ENCODE measurements at places on chromosomes 7 and 10. TPM values are rescaled to one million over a fixed set of nuclear protein-coding genes. Genes with fewer than 3 reads are reported as not detected.

DNA sequence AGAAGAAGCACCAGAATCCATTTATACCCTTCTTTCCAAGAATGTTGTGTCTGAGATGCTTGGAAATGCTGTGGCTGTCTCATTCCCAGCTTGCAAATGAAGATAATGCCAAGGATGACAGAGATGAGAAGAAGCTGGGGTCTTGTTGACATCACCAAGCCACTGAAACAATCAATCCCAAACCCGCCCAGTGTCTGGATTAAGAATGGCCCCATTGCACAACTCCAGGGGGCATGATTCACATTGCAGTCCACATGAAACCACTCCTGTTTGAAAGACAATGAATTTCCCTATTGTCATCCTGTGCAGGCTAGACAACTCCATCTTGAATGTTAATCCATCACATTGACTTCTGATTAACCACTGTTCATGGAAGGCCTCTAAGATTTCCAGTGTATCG is 28.6 kb downstream of the SORBS1 start:
- H3K4me3 ChIP-seq: no peak overlapping the region
- H3K4me1 ChIP-seq: peaks cover 17% of the 10 kb centered on the region
- DNase-seq: no peak
- H3K27me3 ChIP-seq: no peaks in the 10 kb centered on the region
- H3K36me3 ChIP-seq: no peaks in the 10 kb centered on the region

GRCh38 chr10:52621635-52622079 is 150.9 kb downstream of the MBL2 start:
- H3K36me3 ChIP-seq: no peaks in the 10 kb centered on the region
- H3K4me1 ChIP-seq: no peaks in the 10 kb centered on the region
- no peak for DNase-seq
- H3K4me3 ChIP-seq: no peak overlapping the region
- H3K27ac ChIP-seq: no peak overlapping the region

DNA sequence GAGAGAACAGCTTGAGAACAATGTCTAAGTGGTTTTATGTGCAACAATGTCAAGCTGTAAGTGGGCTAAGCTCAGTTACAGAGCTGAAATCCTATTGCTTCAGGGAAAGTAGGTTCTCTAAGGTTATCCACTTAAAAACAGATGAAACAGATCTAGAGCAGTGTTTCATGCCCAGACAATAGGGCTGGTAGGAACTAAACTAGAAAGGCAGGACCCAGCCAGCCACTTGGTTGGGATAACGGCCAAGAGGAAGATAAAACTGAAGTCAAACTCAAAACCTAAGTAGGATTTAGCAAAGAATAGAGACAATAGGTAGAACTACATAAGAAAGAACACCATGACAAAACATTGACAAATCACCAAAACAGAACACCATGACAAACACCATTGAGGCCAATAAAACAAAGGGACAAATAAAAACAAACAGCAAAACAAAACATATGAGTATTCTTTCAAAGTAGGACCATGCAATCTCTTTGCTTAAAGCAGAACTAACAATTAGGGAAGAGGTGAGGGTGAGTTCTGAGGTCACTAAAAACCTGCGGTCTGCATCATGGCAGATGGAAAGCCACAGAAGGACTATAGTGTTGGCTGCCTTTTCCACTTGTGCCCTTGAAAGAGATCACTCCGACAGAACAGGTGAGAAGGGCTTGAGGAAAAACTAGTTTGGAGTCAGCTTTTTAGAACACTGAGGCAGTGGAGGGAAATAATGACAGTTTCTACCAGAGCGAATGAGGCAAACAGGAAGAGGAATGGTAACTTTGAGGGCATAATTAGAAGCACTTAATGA is 81.0 kb downstream of the HGF start:
- no peaks in the 10 kb centered on the region for H3K27me3 ChIP-seq
- no peaks in the 10 kb centered on the region for H3K4me1 ChIP-seq
- H3K36me3 ChIP-seq: no peaks in the 10 kb centered on the region
- H3K27ac ChIP-seq: no peak overlapping the region
- no peak for DNase-seq

- no peak overlapping the region for H3K27ac ChIP-seq
- no peaks in the 10 kb centered on the region for H3K27me3 ChIP-seq
- no peaks in the 10 kb centered on the region for H3K4me1 ChIP-seq
- no peaks in the 10 kb centered on the region for H3K36me3 ChIP-seq
- H3K4me3 ChIP-seq: no peak overlapping the region
- DNase-seq: no peak
These were observed 115.7 kb upstream of the KMT2C start for GRCh38 chr7:152551304-152552036.

GRCh38 chr7:130144312-130145171 is 60.7 kb downstream of the TMEM209 start:
- peaks cover 51% of the 10 kb centered on the region for H3K4me1 ChIP-seq
- H3K27me3 ChIP-seq: no peaks in the 10 kb centered on the region
- peak overlapping the region; percentile 73 for H3K27ac ChIP-seq
- peak; percentile 56 for DNase-seq
- no peaks in the 10 kb centered on the region for H3K36me3 ChIP-seq
- H3K4me3 ChIP-seq: no peak overlapping the region

CDHR1 gene
- 0.26 TPM for total RNA-seq
